ENCODE measurements at places on chromosomes 16 and 17.

DNA sequence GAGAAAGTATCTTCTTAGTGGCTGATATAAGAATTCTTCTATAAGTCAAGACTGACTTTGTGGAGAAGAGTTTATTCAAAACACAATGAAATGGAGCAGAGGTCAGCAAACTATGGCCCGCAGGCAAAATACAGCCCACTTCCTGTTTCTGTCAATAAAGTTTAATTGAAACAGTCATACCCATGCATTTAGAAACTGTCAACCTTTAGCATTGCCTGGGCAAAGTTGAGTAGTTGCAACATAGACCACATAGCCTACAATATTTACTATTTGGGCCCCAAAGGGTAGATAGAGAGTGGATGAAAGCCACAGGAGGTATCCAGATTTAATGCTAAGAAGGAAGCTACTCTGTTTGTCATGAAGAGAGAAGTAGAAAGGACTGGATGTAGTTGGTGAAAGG lies 38.0 kb downstream of the ACSM2B start:
- no peak for DNase-seq

GRCh38 chr16:71758293-71758760 lies 33.8 kb upstream of the PHLPP2 start:
- no peak for DNase-seq

- no peak for DNase-seq
Measured at GRCh38 chr17:2366747-2367494, 29.6 kb downstream of the SGSM2 start.

DNA sequence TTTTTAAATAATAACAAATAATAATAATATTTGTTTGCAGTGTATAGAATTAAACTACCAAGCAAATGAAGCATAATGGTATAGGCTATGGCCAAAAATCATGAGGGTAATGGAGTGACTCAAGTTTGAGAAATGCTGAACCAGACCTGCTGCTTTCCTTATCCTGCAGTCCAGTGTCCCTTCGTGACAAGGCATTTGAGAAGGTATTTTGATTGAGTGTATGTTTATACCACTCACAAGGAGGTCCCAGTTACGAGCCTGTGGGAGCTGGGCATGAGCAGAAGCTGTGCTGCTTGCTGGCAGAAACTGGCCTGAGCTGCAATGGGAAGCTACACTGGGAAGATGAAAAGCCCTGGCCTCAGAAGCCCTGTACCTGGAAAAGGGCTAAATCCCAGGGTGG lies 50.3 kb downstream of the GNAO1 start:
- DNase-seq, result no peak

DNA sequence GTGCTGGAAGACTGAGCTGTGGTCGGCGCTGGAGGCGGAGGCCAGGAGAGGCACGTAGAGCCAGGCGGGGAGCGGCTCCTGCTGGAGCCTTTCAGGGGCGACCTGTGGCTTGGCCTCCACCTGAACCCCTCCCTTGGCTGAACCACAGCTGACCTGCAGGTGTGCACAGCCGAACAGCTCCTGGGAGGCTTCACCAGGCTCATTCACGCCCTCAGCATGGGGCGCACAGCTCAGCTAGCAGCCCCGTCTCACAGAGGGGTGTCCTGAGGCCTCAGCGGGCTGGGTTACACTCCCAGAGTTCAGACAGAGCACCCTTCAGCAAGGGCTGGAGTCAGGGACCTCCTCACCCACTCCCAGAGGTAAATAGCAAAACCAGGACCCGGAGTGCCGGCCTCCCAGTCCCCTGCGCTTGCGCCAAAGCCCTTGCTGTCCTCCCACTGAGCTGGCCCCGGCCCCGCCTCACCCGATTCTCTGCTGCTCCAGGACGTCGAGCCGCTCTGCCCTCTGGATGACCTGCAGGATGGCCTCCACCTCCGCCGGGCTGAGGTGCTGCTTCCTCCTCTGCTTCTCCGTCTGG lies 31.7 kb downstream of the RPH3AL start:
- DNase-seq, result no peak

DNA sequence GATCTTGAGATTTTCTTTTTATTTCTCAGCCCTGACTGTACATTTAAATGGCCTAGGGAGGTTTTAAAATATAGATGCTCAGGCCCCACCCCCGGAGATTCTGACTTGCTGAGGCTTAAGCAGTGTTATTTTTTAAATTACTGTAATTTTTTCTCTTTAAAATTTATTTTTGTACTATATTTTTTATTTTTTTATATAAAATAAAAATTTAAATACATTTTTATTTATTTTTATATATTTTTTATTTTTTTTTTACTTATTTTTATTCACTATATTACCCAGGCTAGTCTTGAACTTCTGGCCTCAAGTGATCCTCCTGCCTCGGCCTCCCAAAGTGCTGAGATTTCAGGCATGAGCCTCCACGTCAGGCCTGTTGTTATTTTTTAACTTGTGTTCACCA lies 83.3 kb downstream of the KATNIP start:
- no peak for DNase-seq

DNA sequence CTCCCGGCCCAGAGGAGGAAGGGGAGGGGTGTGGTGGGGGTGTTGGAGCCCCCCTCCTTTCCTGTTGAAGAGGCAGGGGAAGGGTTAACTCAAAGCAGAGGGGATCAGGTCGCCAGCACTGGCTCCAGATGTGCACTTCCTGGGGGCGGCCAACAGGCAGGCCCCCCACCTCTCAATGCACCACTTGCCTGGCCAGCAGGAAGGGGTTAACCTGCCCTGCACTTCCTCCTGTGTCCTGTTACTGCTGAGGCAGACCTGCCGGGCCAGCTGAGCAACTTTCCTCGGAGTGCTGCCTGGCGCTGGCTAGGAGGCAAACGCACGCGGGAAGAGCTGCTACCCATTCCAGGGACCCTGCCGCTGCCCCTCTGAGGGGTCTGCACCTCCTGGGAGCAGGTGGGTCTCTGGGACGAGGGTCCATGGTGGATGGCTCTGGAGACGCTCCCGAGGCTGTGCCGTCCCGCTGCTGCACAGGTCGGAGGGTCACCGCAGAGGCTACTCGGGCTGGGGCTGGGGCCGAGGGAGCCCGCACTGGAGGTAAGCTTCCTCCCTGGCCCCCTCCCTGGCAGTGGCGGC lies at the start of gene EPN3:
TSS of gene EPN3 (plus strand) at position 284 of the 573 bp plus-strand sequence. CDS start 3,822 bp downstream, outside the sequence.
- no peak for DNase-seq

GRCh38 chr17:69567130-69567529 lies 152.6 kb downstream of the MAP2K6 start:
- no peak for DNase-seq

DNA sequence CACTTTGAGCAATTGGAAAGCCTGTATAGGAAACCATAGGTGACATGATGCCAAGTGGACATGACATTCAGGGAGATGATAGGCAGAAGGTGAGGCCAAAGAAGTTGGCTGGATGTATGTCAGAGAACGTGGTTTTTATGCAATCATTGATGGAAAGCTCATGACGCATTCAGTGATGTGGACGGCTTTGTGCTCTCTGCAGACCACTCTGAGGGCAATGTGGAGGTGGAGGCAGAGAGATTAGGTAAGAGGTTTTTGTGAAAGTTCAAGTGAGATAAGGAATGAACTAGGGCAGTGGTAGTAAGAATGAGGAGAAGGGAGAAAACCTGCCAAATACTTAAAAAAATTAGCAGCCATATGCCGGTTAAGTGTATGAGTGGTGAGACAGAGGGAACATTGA lies 99.0 kb downstream of the PRKCA start:
- DNase-seq, result no peak

- no peak for DNase-seq
Measured at GRCh38 chr17:81365148-81365600, 30.1 kb upstream of the BAHCC1 start.

DNA sequence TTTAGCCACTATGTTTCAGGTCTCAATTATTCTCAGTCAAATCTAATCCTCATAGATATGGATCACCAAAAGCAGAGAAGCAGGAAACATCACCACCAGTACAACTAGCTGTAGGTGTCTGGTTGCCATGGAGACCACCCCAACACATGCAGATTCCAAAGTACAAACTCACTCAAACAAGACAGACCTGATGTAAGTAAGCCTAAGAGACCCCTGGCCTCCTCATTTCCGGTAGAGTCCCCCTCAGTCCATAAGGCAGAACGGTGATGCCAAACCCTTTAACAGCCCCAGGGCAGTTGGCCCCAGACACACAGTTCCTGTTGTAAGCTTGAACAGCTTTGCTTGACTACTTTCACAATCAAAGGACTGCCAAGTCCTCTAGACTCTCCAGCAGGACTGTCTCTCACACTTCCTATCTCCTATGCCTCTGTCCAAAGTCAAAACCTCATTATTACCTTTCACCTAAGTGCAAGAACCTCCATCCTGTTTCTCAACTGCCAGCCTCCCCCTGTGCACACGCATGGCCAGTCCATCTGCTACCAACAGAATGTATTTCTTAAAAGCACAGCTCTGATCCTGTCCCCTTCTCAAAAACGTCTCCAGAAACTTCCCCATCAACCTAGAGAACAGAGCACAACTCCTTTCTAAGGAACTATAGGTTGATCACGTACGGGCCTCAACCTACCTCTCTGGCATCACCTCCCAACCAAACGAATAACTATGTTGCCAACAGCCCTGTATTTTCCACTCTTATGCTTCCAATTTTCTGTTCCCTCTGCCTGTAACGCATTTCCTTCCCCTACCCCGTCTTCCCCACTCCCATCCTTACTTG lies 23.9 kb downstream of the SLC39A11 start:
- peak; percentile 24 for DNase-seq

GRCh38 chr17:68775318-68775717 lies 174.2 kb upstream of the FAM20A start:
- DNase-seq, result no peak

DNA sequence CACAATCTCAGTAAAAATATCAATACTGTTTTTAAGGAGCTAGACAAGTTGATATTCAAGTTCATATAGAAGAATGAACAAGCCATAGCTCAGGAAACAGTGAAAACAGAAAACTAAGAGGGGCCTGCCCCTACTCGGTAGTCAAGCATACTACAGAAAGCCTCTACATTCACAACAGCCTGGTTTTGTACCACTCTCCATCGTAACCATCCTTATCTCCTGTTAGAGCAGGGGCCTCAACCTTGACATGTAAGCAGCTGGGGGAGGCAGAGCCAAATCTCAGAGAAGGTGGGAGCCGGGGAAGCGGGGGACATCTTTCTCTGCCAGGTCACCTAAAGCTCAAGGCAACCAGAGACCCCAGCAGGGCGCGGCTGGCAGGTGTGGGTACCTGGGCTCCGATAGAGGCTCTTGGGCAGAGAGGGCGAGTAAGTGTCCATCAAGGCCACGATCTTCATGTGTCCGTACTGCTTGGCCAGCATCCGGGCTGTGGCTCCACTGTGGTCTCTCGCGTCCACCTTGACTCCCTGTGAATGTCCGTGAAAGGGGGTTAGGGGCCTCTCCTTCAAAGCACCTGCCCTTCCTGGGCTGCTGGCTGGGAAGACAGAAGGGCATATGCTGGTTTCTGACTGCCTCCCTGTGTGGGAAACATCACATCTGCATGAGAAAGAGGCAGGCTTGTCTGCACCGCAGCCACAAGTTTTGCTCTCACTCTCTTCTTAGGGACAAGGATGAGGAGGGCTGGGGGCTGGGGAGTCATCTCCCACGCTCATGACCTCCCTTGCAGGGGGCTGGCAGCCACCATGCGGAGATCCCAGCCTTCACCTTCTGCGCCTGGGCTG lies 20.2 kb downstream of the ANKS3 start:
- DNase-seq, result no peak

- DNase-seq, result no peak
Measured at GRCh38 chr16:87550495-87550961, 51.8 kb upstream of the JPH3 start.

DNA sequence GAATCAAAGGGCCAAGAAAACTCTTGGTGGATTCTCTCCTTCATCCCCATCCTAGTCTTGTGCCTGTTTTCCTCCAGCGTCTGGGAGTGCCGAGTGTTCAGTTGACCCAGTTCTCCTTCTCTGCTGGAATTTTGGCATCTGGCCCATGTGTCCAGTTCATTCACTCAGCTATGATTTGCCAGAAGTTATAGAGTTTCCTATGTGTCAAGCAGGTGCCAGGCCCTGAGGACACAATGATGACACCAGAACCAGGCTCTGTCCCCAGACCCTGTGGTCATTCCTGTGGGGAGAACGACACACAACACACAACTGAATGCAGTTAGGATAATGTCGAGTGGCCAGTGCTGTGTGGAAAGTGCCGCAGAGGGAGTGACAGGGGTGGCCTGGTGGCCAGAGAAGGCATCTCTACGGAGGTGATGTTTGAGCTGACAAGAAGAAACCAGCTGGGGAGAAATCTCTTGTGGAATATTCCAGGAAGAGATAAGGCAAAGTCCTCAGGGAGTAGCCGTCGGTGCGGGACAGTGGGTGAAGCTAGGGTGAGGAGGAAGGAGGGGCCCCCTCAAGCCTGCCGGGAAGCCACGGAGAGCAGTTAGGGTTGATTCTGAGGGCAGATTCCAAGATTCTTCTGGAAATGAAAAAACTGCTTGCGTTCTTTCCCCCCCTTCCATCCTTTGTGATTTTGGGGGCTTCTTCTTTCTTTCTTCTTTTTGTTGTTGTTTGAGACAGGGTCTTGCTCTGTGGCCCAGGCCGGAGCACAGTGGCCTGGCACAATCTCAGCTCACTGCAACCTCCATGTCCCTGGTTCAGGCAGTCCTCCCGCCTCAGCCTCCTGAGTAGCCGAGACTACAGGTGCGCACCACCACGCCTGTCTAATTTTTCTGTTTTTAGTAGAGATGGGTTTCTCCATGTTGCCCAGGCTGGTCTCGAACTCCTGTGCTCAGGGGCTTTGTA lies 35.8 kb upstream of the IL34 start:
- DNase-seq, result no peak

- no peak for DNase-seq
Measured at GRCh38 chr16:59469266-59469665, 735.1 kb upstream of the GOT2 start.

GRCh38 chr16:30131869-30132475 lies 9.0 kb upstream of the MAPK3 start:
- no peak for DNase-seq

- no peak for DNase-seq
Measured at GRCh38 chr17:364766-365165, 12.2 kb upstream of the RPH3AL start.

DNA sequence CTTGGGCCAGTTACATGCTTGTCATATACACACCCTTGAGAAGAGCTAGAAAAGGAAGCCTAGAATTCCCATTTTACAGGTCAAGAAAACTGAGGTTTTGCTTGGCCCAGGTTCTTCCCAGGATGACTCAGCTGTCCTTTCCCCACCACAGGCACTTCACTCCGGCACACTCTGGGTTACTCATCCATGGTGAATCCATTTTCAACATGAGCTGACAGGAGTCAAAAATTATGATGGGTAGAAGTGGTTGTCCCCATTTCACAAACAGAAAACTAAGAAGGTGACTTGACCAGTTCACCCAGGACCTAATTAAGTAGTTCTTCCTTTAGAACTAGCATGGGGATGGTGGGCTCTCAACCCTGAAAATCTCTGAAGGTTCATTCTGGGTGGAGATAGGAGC lies 67.2 kb downstream of the USP22 start:
- no peak for DNase-seq
